ENCODE measurements at places on chromosomes 5 and 9.

- no peak for DNase-seq
Observed at GRCh38 chr5:12174734-12175133, 270.5 kb upstream of the CTNND2 start.

DNA sequence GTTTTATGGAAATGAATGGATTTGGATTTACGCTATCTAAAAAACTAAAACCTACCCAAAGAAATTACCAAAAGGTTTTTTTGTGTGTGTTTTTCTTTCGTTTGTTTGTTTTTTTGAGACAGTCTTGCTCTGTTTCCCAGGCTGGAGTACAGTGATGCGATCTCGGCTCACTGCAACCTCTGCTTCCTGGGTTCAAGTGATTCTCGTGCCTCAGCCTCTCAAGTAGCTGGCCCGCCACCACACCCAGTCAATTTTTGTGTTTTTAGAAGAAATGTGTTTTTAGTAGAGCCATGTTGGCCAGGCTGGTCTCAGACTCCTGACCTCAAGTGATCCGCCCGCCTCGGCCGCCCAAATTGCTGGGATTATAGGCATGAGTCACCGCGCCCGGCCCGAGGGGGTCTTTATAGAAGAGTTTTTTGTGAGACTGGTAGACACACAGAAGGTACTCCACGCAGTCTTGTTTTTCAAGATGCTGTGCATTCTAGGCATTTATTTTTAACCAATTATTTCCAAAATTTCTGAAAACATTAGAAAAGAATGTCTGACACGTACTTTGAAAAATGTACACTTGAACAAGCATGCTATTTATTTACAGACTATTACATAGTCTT is 75.7 kb downstream of the NR6A1 start:
- DNase-seq = no peak

GRCh38 chr9:130064621-130065020 is 10.9 kb downstream of the GPR107 start:
- DNase-seq = no peak

DNA sequence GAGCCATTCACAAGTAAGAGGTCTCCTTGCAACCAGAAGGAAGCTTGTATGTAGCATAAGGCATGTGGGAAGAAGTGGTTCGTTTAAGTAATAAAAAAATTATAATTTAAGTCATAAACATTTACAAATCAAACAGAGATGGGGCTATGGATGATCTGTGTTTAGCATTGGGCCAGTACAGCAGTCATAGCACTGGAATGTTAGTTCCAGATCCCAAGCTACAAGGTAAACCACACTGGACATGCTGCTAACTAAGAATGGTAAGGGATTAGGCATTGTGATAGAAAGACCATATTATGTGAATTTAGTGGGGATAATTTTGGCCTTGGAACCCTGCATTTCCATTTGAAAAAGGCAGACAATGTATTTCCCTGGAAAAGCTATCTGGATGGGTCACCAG is 170.4 kb upstream of the KCNN2 start:
- DNase-seq = no peak

- peak; percentile 33 for DNase-seq
Observed at GRCh38 chr5:170554521-170555267, 50.9 kb downstream of the KCNIP1 start.

Measured in right forelimb (tissue), 1 donor.